ENCODE measurements at places on chromosomes 1 and 21. TPM values are rescaled to one million over a fixed set of nuclear protein-coding genes. Genes with fewer than 3 reads are reported as not detected.
A peak's percentile ranks its signal among the peaks of the same experiment; 100 is the strongest.

DNA sequence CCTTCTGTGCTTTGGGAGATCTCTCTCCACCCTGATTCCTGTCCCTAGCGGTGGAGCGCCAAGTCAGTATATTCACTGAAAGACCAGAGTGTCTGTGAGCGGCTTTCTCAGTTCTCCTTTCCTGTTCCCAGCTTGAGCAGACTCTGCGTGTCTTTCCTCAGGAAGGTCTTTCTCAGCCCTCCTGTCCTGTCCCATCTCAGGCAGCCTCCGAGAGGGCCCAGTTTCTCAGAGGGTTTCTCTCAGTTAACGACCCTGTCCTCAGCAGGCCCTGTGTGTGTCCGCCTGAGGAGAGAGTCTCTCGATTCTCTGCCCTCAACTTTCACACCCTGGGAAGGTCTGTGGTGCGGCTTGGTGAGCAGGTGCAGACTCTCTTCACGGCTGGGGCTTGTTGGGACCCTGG is 34.0 kb upstream of the CHIT1 start:
- no peak for DNase-seq

GRCh38 chr1:225601902-225602589 is 50.9 kb downstream of the ENAH start:
- no peak for DNase-seq

DNA sequence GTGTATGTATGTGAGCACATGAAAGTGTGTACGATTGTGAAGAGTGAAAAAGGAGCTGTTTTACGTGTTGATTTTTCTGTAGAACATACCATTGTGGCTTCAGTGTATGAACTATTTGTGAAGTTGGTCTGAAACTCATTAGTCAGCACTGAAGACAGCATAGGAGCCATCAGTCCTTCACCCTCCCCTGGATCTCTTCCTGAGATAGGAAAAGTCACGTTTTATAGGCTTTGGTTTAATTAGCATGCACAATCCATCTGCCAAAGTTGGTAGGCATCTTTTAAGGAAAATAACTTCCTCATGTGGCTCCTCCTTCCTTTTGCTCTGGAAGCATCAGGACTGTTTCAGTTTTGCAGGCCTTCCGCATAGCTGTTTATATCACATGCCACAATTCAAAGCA is 1.4 kb upstream of the RABIF start:
- no peak for DNase-seq

- DNase-seq: no peak
Measured at GRCh38 chr1:161001525-161001924, 19.4 kb downstream of the F11R start.

DNA sequence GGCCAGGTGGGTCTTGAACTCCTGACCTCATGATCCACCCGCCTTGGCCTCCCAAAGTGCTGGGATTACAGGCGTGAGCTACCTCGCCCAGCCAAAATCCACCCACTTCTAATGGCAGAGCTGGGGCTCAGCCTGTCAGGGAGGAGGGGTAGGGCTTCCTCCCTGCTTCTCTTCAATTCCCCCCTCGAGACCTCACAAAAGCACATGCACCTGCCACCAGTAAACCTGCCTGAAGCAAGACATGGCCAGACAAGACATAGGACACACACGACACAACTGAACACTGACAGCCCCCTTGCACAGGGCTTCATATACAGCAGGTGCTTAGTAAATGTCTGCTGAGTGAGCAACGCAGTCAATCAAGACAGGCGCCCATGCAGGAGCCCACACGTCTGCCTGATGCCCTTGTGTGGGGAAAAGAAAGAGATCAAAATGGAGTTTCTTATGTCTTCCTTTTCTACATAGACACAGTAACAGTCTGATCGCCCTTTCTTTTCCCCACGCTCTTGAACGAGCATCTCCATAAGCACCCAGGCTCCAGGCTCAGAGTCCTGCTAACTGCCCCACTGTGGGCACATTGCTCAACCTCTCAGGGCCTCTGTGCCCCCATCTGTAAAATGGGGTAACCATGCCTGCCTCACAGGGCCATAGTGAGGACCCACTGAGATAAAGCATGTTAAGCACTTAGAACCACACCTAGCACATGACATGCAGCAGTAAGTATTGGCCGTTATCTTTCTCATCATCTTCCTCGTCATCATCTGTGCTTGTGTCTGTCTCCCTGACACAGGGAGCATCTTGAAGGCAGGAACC is 8.8 kb downstream of the SDC3 start:
- DNase-seq: no peak

DNA sequence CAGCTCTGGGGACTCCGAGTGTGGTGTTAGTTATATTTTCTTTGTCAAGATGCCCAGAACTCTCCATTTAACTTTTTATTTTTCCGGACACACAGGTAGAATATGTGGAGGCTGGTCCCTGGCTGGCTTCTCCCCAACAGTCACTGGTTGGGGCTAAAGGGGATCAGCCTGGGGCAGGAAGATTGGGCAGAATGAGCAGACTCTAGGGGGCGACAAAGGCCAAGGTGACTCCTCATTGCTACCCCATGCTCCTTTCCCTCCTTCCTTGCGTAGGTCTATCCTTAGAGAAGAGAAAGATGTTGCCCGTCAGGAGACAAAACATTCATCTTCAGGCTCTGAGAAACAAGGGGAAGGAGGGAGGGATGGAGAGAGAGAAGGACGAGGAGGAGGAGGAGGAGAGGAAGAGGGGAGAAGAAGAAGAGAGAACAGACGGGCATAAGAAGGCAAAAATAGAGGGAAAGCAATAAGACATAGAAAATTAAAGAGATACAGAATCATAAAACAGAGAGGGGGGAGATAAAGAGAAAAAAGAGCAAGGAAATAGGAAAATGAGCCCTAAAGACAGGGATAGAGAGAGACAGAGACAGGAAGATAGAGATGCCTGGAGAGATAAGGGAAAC is 89.9 kb downstream of the FOXD2 start:
- no peak for DNase-seq

- DNase-seq: peak; percentile 42
Measured at GRCh38 chr1:91450260-91450659, 45.6 kb upstream of the HFM1 start.

DNA sequence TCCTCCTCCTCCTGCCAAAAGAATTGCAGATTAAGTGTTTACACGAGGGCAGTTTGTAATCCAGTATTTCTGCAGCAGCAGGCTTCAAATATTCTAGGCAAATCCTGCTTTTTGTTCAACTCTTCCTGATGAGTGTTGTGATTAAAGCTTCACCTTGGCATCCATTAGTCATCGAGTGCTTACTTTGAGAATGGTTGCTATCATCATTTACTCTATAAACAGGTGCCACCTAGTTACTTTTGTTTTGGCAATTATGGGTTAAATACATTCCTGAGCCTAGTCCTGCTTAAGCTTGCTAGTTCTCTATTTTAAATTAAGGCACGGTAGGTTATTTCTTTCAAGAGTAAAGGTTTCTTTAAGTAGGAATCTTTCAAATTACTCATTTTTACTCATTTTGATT is 20.3 kb downstream of the PDC start:
- DNase-seq: no peak

- DNase-seq: no peak
Measured at GRCh38 chr1:20678599-20678998, 17.4 kb upstream of the DDOST start.

- peak; percentile 88 for DNase-seq
Measured at GRCh38 chr1:89065079-89065868, at the start of gene GBP1. Gene GBP1 (minus strand): TSS chr1:89065208. CDS start chr1:89063234, 1,974 bp downstream.

DNA sequence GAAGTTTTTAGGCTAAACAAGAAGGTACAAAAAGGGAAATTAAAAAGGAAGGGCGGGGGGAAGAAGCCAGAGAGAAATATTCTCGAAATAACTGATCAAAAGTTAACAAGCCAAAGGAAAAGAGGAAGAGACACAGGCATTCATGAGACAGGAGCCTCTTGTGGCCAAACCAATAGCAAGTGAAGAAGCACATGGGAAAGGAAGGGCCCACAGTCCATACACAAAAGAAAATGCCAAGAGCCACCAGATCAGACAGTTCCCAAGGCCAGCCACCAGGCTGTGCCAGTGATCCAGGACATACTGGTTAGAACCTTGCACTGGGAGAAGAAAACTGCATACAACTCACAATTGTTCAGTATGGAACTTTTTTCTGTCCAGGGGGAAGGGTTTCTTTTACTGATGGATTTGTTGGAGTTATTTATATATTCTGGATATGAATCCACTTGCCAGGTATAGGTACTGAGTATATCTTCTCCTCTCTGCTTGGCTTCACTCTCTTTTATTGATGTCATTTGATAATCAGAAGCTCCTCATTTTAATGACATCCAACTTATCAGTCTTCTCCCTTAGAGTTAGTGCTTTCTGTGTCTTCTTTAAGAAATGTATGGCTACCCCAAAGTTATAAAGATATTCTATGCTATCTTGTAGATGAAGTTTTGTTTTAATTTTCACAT is 76.8 kb downstream of the CD46 start:
- DNase-seq: peak; percentile 88

- no peak for DNase-seq
Measured at GRCh38 chr1:119767486-119767885, 1.2 kb downstream of the HMGCS2 start.

GRCh38 chr21:37149411-37149810 is 76.4 kb downstream of the TTC3 start:
- peak; percentile 74 for DNase-seq

DNA sequence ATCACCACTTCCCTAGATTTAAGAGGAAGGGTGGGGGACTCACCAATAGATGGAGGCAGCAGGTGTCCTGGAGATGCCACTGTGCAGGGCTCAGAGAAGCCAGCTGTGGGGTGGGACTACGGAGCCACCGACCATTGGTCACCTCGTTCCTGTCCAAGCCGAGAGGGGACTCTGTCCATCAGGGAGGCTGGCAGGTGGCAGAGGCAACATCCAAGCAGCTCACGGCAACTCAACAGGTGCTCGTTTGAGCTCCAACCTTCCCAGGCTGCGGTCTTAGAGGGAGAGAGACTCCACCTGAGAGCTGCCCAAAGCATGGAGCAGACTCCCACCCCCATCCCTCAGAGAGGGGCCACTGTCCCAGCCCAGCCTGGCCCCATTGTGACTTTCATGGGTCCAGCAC is 71.4 kb downstream of the IGSF21 start:
- no peak for DNase-seq

- peak; percentile 33 for DNase-seq
Measured at GRCh38 chr1:207644852-207645634, at the start of gene CR1L. Gene CR1L (plus strand): TSS chr1:207645133. CDS start chr1:207645234, 101 bp downstream.

TIAM1 gene
- total RNA-seq: 15.1 TPM

E2F2 gene
- total RNA-seq: 5.6 TPM

FYB2 gene
- total RNA-seq: not detected

OR6K3 gene
- total RNA-seq: not detected

CELA2B gene
- total RNA-seq: not detected

TRNP1 gene
- 19.1 TPM for total RNA-seq

RGS8 gene
- not detected for total RNA-seq

SLC1A7 gene
- 3.8 TPM for total RNA-seq

KCND3 gene
- total RNA-seq: 0.09 TPM
